ENCODE measurements at places on chromosomes 16 and 17.

DNA sequence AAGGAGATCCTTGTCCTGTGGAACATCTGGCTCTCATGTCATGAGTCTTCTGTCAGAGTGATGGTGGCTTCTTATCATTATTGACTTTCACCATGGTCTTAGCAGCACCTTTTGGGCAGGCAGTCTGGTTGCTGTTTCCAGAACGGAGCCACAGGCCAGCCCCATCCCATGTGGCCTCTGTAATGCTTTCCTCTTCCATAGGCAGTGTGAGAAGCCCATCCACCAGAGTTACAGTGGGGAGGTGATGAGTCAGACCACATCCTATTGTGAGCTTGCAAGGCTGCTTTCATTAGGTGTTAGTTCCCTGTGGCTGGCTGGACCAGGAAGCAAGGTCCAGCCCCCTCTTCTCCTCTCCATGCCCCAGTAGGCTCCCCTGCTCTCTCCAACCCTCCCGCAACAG is 30.8 kb upstream of the SPACA3 start:
- DNase-seq, result no peak

DNA sequence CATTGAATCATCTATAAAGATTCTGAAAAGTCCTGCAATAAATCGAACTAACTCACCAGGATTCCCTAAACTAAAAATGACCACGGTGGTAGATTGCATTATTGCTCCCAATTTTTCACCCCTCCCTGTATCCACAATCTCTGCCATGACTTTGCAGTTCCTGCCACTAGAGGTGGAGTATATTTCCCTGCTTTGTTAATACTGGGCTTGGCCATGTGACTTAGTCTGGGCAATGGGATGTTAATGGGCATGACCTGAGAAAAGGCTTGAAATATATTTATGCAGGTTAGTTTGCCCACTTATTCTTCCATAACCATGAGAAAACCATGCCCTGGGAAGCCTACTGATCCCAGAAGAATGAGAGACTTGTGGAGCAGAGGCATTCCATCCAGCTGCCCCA is 59.1 kb downstream of the NOG start:
- no peak for DNase-seq

GRCh38 chr16:25812215-25812614 is 120.5 kb downstream of the HS3ST4 start:
- DNase-seq, result no peak

GRCh38 chr16:87098976-87099720 is 218.0 kb downstream of the C16orf95 start:
- DNase-seq, result no peak

GRCh38 chr17:27565874-27566670 is 64.9 kb upstream of the LGALS9 start:
- DNase-seq, result no peak

GRCh38 chr17:14351493-14351892 is 50.6 kb downstream of the HS3ST3B1 start:
- no peak for DNase-seq

DNA sequence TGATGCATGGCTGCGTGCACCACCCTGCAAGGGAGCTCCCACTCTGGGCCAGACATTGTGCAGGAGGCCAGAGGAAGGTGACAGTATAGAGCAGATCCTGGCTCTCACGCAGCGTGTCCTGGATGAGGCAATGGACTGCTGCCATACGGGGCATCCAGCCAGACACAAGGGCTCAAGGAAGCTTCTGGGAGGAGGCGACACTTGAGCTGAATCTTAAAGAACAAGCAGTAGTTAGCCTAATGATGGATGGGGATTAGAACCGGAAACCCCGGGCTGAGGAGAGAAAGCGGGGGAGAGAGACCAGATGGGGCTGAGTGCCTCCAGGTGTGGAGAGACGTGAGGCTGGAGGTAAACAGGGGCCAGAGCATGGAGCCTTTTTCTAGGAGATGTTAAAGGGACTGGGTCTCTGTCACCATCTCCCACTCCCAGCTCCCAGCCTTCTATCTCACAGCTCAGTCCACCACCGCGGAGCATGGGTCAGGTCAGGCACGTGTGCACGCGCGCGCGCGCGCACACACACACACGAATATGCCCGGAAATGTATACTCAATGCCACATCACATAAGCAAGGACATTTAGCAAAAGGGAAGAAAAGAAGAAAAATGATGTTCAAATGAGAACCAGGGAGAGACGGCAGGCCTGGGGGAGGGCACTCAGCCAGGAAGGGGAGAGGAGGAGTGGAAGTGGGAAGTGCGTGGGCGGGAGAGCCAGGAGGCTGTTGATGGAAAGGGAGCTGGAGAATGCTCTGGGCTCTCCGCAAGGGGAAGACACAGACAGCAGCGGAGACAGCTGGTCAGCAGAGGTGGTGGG is 46.3 kb downstream of the CCDC42 start:
- no peak for DNase-seq

DNA sequence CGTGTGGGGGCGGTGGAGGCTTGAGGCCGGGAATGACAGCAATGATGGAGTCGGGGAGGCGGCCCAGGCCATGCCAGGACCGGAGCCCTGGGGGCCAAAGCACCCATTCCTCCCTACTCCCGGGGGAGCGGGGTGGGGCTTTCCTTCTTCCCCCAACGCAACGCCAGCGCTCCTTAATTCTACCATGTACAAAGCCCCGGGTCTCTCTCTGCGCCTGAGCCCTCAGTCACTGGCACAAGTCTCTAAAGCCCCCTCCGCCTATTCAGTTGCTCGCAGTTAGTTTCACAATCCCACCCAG is 245 bp upstream of the RNF227 start:
- no peak for DNase-seq

GRCh38 chr16:83044589-83044988 is 417.8 kb downstream of the CDH13 start:
- DNase-seq, result no peak

GRCh38 chr17:45022655-45023339 is 28.6 kb downstream of the DCAKD start:
- DNase-seq, result no peak

- no peak for DNase-seq
Observed at GRCh38 chr16:66574081-66574480, 5.2 kb upstream of the CMTM2 start.

GRCh38 chr16:21584817-21585216 is 14.6 kb upstream of the METTL9 start:
- no peak for DNase-seq

DNA sequence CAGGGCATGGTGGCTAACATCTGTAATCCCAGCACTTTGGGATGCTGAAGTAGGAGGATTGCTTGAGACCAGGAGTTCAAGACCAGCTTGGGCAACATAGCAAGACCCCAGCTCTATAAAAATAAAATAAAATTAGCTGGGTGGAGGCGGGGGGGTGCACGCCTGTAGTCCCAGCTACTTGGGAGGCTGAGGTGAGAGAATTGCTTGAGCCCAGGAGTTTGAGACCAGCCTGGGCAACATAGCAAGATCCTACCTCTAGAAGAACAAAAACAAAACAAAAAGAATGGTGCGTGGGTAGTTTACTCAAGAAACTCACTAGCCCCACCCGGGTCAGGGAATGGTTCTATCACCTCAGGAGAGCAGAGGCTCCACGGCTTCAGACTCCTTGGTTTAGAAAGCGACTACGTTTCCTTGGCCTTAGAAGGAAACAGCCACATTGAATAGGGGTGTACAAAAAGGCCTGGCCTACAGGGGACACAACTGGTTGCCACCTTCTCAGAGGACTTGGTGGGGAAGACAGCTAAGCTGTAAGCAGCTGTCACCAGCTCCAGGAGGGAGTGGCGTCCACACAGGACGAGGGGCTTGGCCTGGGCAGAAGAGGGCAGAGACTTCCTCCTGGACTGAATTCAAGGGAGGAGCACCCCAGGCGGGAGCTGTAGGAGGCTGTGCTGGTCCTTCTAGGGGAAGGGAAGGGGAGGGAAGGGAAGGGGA is 716 bp downstream of the TK1 start:
- DNase-seq, result no peak

DNA sequence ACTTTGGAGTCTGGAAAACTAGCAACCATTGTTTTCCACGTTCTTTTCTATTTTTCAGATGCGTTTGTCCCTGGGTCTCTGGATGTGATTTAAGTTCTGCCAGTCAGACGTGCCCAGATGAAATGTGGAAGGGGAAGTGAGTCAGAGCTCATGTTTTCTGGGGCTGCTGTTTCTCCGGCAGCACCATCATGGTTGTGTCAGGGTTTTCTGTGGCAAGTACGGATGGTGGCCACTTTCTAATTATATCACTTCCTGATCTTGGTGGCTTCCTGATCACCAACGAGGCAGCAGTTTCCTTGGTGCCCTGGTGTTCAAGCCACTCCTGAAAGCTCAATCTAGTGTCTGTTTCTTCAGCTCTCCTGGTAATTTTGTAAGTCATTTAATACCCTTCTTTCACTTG is 31.4 kb upstream of the PMFBP1 start:
- peak; percentile 23 for DNase-seq

GRCh38 chr16:74862743-74863244 is 88.2 kb upstream of the FA2H start:
- no peak for DNase-seq

- no peak for DNase-seq
Observed at GRCh38 chr16:55082591-55082976, 151.9 kb downstream of the IRX5 start.

GRCh38 chr17:50533720-50534148 is 1.2 kb downstream of the EPN3 start:
- no peak for DNase-seq

DNA sequence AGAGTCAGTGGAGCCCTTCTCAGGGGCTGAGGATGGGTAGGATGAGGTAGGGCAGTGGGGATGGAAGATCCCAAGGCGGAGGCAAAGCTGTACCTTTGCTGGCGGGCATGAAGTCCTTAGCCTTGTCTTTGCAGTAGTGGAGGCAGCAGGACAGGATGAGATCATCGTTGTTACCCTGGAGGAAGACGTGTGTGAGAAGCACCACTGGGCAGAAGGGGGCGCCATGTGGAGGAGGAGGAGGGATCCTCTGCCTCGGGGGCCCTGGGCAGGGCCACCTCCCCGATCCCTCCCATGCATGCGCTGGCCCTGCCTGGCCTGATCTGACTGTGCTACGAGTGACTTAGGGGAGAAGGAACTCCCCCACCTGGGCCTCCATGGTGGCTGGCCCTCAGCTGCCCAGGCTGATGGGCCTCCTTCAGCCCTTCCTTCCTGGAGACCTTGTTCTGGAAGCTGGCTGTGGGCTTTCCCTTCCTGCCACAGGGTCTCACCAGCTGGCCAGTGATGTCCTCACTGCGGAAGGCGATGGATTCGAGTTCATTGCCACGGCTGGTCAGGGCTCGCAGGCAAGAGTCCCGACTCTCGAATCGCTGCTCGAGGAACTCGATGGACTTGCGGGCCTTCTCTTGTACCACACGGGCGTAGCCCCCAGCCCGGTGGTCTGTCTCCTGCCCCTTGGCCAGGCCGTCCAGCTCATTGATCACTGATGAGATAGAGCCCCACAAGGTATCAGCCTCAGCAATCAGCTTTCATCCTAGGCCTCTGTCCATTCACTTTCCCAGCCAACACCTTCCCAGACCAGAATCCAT is 10.3 kb downstream of the HIC1 start:
- no peak for DNase-seq

DNA sequence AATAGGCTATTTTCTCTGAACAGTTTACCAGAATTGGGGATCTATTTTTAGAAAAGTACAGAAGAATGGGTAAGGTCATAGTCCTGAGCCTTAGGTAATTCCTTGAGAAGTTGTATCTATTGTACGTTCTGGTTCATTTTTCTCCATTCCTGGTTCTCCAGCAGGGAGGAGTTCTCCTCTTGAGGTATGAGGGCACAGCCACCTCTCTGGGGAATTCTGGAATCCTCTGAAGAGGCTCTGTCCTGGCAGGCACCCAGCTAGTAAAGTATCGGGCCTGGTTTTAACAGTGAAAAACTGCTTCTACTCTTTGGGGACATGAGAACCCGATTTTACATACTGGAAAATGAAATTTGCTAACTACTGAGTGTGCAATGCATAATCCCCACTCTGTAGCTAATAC is 19.6 kb upstream of the PMFBP1 start:
- no peak for DNase-seq

GRCh38 chr17:44473367-44473766 is 29.8 kb downstream of the GPATCH8 start:
- no peak for DNase-seq

DNA sequence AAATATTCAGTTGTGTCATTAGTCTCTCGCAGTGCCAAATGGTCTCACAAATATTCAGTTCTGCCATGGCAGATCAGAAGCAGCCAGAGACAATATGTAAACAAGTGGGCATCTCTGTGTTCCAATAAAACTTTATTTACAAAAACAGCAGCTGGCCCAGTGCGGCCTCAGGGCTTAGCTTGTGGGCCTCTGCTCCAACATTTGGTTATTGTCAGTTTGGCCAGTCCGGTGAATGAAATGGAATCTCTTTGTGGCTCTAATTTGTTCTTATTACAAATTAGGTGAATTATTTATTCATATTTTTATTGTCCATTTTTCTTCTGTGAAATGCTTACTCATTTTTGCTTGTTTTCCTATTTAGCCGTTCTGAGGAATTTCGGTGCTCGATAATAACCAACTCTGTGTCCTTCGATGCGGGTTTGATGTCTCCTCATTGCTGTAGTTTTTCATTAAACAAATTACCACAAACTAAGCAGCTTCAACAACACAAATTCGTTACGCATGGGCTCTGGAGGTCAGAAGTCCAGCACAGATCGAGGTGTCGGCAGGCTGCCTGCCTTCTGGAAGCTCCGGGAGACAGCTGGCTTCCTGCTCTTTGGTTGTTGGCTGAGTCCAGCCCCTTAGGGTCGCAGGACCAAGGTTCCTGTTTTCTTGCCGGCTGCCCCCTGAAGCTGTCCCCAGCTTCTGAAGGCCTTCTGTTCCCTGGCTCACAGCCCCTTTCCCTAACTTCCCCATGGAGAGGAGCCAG is 4.1 kb upstream of the SLC38A10 start:
- DNase-seq, result no peak

DNA sequence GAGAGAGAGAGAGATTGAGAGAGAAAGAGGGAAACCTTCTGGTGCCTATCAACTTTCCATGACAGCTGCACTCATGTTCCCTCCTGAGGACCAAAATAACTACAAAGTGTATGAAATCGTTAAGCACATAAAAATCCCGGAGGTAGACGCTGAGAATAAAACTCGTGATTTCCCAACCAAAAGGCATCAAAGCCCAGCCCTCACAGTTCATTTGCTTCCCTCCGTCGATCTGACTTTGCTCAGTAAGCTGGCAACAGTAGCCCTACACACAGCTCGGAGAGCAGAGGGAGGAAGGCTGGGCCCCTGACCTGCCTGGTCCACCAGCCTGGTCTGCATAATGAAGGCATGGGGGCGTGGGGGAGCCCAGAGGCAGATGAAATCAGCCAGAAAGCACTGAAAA is 273.9 kb upstream of the ZFHX3 start:
- DNase-seq, result no peak

Measured in gastrocnemius medialis (tissue), 4 donors.